ENCODE measurements at places on chromosomes 5 and 9.

DNA sequence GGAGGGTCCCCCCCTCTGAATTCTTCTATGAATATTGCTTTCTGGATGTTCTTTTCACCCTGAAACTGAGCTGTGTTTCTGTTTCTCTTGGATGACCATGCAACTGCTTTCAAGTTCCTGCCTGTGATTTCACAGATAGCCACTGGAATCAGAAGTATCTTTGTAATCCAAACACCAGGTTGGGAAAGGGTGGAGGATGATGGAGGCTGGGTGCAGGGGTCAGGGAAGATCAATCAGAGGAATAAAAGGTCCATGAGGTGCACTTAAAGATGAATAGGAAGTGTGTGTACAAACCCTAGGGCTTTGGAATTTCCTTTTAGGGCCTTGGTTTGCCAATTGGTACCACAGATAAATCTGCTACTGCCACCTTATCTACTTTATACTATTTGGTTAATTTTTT lies 68.2 kb upstream of the AGXT2 start:
- DNase-seq = no peak

- no peak for DNase-seq
These were observed 17.3 kb upstream of the LTC4S start for GRCh38 chr5:179776411-179776938.

DNA sequence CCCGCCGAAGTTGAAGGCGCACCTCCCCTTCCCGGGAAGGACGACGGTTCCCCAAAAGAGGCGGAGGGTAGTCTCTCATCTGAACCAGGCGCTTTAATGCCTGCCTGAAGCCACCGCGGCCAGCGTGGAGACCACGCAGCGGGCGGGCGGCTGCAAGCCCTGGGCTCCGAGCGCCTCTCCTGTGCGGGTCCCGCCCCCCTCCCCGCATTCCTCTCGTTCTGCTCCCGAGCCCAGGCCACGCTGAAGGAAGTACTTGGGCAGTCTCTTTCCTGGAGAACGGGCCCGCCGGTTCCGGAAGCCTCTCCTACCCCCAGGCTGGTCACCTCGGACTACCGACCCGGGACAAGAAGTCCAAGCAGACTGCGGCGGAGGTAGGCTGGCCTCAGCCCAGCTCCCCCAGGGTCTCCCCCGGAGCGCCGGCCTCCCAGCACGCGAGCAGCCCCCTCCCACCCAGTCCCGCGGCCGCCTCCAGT lies 571 bp downstream of the PPIC start:
- DNase-seq = no peak

GRCh38 chr5:116772152-116772501 lies 197.5 kb upstream of the SEMA6A start:
- no peak for DNase-seq

DNA sequence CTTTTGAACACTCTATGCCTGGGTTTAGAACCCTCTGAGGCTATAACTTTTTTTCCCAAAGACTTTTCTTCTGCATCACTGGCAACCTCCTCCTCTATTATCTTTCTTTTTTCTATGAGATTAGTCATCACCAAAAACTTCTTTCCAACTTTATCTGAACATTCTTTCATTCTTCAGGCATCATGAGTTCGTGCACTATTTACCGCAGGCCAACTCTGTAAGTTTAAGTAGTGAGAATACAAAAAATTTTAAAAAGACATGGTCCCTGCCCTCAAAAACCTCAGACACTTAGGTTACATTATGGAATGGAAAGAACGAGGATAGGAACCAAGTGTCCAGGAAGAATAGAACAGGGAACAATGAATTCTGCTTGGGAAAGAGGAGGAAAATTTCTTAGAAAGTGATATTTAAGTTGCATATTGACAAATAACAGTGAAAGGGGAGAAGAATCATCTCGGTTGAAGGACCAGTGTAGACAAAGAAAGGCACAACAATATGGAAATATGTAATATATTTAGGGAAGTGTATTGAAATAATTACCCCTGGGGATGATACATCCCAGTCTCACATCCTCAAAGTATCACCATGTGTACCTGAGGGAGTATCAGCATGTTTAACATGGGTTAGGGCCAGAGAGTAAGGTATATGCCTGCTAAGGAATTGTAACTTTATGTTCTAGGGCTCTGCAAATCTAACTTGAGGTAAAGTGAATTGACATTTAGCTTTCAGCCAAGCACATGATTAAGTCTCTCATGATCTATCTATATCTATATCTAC lies 196.5 kb upstream of the NREP start:
- no peak for DNase-seq

DNA sequence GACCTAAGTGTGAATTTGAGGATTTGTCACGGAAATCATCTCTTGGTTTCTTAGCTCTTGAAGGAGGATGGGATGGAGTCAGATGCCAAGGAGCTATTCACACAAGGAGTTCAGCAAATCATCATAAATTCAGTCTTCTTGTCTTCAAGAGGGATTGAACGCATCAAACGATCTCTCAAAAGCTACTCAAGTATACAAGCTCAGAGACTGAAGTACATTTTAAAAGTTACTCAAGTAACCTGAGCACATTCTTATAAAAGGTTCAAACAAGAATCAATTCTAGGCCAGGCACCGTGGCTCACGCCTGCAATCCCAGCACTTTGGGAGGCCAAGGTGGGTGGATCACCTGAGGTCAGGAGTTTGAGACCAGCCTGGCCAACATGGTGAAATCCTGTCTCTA lies 21.1 kb upstream of the GOLPH3 start:
- no peak for DNase-seq

DNA sequence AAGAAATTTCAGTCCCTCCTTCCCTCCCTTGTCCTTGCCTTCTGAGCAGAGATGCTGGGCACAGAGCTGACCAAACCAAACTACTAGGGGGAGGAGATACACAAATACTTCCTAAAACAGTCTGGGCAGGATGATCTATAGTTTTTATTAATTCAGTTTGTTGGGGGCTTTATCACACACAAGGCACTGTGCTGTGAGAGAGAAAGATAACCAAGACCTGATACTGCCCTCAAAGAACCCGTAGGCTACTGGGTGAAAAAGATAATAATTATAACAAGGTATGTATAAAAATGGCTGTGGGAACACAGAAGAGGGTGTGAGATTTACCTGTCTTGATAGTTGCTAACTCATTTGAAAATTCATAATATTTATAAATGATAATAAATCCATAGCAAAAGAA lies 354.7 kb downstream of the NDUFS4 start:
- no peak for DNase-seq

DNA sequence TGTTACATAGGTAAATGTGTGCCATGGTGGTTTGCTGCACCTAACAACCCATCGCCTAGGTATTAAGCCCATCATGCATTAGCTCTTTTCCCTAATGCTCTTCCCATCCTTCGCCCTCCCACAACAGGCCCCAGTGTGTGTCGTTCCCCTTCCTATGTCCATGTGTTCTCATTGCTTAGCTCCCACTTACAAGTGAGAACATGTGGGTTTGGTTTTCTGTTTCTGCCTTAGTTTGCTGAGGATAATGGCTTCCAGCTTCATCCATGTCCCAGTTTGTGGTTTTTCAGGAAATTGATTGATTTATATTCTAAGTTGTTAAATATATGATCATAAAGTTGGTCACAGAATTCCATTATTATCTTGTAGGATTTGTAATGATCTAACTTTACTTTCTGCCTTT lies 85.3 kb upstream of the CAST start:
- DNase-seq = no peak

DNA sequence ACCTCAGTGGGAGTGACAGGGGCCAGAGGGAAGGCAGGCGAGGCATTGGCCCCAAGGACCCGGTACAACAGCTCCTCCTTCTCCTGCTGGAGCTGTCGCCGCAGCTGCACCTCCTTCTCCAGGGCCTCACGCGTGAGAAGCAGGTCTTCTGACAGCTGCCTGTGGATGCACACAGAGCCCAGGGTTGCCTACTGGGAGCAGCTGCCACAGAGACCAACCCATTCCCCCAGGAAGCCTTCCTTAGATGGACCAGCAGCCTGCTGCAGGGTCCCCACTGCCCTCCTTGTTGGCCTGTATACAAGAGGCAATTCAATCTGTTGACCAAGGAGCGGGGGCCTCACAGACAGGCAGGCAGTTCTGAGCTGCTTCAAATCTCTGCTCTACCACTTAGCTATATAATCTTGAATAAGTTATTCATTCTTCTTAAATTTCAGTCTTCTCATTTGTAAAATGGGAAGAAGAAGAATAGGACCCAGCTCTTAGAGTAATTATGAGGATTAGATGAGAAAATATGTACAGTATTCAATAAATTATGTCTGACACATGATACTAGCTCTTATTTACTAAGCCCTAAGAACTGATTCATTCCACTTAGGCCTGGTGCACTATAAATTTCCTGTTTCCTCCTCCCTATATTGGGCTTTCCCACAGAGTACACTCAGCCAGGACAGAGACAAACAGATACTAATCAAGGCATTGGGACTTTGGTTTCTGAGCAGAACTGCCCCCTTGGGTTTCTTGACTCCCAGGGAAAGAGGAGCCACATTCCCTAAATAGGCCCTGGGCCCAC lies 26.1 kb upstream of the ANXA6 start:
- DNase-seq = no peak

GRCh38 chr9:19440823-19441580 lies 32.2 kb downstream of the ACER2 start:
- no peak for DNase-seq

- DNase-seq = no peak
These were observed at the start of gene PCDHA6 for GRCh38 chr5:140827704-140828361. PCDHA6 (plus strand) TSS chr5:140827960; CDS start chr5:140828092, 132 bp downstream.

- no peak for DNase-seq
These were observed 101.6 kb upstream of the APC start for GRCh38 chr5:112635771-112636731.

- no peak for DNase-seq
These were observed 120.4 kb upstream of the OSMR start for GRCh38 chr5:38725371-38725865.

- DNase-seq = no peak
These were observed 71.5 kb downstream of the COX7C start for GRCh38 chr5:86689103-86689729.

- DNase-seq = no peak
These were observed 52.7 kb downstream of the RXRA start for GRCh38 chr9:134378901-134379338.

DNA sequence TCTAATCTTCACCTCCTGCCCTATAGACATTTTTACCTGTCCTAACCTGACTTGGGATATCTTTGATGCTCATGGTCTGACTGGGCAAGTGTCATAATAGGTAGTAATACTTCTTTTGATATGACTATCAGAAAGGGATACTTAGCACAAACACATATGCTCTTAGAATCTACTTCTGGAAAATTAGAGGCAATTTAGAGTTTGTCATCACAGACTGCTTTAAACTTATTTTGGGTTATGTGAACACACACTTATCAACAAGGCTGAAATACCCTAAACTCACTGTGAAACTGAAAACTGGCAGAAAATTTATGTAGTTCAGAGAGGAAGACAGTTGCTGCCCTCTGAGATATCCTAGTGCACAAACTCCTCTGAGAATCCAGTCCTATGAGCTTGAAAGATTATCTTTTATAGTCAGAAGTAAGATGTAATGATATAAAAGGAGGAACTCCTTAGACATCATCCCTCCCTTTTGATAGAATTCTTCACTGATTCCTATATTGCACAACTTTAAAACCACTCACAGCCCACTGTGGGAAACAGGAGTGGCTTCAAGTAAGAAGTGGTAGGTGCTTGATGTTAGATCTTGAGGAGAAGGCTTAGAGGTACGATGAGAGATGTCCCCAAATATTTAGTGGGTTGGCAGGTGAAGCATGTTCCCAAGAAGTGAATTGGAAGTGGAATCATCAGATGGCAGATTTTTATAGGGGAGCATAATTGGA lies 273.3 kb downstream of the MAN2A1 start:
- DNase-seq = no peak

DNA sequence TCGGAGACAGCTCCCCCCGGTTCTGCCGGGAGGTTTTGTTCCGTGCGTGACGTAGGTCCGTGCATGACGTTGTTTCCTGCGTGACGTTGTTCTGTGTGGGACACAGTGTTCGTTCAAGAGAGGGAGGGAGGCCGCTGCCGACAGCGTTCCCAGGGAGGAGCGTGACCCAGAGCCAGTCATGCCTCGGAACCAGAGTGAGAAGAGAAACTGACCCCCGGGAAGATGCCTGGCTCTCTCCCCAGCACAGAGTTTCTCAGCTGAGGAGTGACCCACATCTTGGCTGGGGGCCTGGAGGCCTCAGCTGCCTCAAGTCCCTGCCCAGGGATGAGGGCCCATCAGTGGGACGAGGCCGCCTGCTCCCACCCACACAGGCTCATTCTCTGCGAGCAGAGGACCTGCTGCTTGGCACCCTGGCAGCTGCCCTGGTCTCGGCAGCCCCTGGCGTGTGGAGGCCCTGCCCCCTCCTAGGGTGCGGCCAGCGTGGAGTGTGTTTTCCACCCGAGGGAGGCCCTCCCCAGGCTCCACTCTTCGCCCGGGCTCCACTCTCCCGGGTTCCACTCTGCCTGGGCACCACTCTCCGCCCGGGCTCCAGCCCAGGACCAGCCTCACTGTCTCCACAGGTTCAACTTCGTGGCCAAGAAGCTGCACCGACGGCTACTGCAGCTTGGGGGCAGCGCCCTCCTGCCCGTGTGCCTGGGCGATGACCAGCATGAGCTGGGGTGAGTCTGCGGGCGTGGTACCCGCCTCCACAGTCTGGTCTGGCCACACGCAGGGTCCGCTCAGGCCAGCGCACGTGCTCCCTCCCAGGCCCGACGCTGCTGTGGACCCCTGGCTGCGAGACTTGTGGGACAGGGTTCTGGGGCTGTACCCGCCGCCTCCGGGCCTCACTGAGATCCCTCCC lies 7.9 kb downstream of the NDOR1 start:
- no peak for DNase-seq

GRCh38 chr5:150033334-150033733 lies 32.8 kb downstream of the HMGXB3 start:
- no peak for DNase-seq

- DNase-seq = no peak
These were observed 1145.0 kb downstream of the MAT2B start for GRCh38 chr5:164650427-164650826.

- no peak for DNase-seq
These were observed 147.3 kb downstream of the TTLL11 start for GRCh38 chr9:121945849-121946248.

DNA sequence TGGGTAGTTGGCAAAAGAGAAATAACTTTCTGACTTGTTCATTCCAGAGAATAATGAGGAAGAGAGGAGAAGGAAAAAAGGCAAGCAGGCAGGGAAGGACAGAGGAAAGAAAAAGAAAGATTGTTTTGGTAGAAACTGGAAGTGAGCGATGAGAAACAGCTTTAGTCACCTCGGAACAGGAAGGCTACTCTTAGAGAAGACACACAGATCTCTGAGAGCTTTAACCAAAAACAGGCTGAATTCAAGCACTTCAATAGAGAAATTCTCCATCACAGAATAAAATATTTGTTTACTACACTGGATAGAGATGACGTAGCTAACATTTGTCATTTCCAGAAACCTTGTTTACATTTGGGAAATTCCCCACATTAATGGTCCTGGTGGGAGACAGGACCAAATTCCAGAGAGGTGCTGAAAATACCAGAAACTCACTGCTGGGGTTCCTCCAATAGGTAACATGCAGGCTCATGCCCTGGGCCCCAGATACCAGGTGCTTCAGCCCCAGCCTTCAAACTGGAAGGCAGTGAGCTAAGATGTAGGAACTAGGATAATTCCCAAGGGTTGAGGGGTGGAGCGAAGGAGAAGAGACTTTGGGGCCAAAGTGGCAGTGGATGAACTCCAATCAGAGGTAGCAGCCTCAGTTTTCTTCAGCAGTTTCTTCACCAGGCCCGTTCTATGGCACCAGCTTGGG lies 227.7 kb upstream of the GRAMD2B start:
- no peak for DNase-seq

Data from Jurkat, Clone E6-1 (cell line).